Gastrocnemius medialis (tissue), 4 donors: ENCODE measurements at places on chromosomes 5 and 9. TPM values are rescaled to one million over a fixed set of nuclear protein-coding genes. Genes with fewer than 3 reads are reported as not detected.
A peak's percentile ranks its signal among the peaks of the same experiment; 100 is the strongest.

TMEM252 gene
- not detected for total RNA-seq

DNA sequence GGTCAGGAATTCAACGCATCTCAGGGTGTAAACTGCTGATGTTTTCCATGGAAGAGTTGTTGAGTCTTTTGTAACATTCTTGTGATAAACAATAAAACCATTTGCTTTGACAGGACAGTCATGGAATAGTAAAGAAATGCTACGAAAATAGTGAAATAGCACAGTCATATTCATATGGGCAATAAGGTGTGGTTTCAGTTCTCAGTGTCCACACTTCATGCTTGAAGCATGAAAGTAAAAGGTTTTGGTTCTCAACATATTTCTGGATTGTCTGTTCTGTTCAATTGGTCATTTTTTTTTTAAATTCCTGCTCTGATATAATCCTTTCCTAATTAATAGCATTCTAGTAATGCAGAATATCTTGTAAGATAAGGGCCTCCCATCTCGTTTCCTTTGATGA is 467.6 kb upstream of the ZNF608 start:
- no peak for DNase-seq
- H3K4me1 ChIP-seq = no peaks in the 10 kb centered on the region
- H3K36me3 ChIP-seq = no peaks in the 10 kb centered on the region
- H3K4me3 ChIP-seq = no peak overlapping the region
- no peak overlapping the region for H3K27ac ChIP-seq

GRCh38 chr5:147436596-147436995 is 73.3 kb downstream of the DPYSL3 start:
- H3K27ac ChIP-seq = no peak overlapping the region
- H3K27me3 ChIP-seq = no peaks in the 10 kb centered on the region
- peaks cover 27% of the 10 kb centered on the region for H3K4me1 ChIP-seq
- H3K4me3 ChIP-seq = no peak overlapping the region

GRCh38 chr5:68245319-68245718 is 29.8 kb downstream of the PIK3R1 start:
- no peak overlapping the region for H3K4me3 ChIP-seq
- peak overlapping the region; percentile 1 for H3K27ac ChIP-seq
- no peaks in the 10 kb centered on the region for H3K36me3 ChIP-seq
- H3K4me1 ChIP-seq = peaks cover 54% of the 10 kb centered on the region
- DNase-seq = no peak

- no peaks in the 10 kb centered on the region for H3K27me3 ChIP-seq
- H3K4me3 ChIP-seq = no peak overlapping the region
- H3K27ac ChIP-seq = no peak overlapping the region
- H3K36me3 ChIP-seq = no peaks in the 10 kb centered on the region
- H3K4me1 ChIP-seq = no peaks in the 10 kb centered on the region
- no peak for DNase-seq
Measured at GRCh38 chr5:103745353-103746065, 182.9 kb upstream of the NUDT12 start.

DNA sequence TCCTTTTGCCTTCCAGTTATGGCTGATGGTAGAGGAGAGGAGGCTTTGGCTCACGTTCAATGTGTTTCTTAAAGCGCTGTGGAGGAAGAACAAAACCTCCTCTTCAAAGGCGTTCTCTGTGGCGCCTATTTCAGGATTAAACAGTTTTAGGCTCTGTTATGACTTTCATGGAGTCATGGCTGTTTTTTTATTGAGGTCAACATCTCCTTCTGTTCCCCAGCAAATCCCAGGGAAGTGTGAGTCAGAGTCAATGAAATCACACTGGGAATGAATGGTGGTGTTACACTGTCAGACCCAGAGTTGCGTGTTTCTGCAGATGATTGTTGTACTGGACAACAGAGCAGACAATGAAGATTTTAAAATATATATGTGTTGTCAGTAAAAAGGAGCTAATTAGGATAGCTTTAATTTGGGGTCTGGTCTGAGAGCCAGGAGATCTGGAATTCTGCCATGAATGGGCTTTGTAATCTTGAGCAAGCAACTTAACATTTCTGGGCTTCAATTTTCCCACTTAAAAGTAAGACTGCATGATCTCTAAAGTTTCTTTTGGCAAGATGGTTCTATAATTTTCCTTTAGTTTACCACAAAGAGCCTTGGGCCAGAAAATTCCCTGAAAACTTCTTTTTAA is 240.7 kb downstream of the CSNK1G3 start:
- H3K27me3 ChIP-seq = no peaks in the 10 kb centered on the region
- H3K4me3 ChIP-seq = no peak overlapping the region
- no peaks in the 10 kb centered on the region for H3K36me3 ChIP-seq
- peaks cover 11% of the 10 kb centered on the region for H3K4me1 ChIP-seq
- DNase-seq = no peak

DNA sequence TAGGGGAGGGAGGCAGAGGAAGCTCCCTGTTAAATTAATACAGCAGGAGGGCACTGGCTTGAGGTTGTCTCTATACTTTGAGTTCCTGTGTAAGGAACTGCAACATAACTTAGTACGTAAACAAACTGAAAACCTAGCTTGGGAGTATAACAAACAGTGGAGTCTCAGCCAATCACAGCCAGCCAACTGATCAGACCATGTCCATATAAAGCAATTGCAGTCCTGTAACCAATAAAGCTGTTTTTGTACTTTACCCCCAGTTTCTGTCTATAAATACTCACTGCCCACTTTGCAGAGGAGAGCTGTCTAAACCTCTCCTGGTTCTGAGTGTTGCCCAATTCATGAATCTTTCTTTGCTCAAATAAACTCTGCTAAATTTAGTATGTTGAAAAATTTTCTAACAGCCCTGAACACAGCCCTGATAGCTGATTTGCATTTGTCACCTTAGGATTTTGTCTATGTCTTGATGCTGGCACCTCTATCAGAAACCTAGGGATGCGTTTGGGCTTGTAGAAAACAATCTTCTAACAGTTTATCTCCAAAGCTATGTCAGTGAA is 39.9 kb downstream of the GDNF start:
- H3K36me3 ChIP-seq = no peaks in the 10 kb centered on the region
- DNase-seq = no peak
- H3K4me1 ChIP-seq = no peaks in the 10 kb centered on the region
- no peak overlapping the region for H3K4me3 ChIP-seq
- no peak overlapping the region for H3K27ac ChIP-seq

- peaks cover 11% of the 10 kb centered on the region for H3K4me1 ChIP-seq
- no peaks in the 10 kb centered on the region for H3K36me3 ChIP-seq
- DNase-seq = peak; percentile 72
Measured at GRCh38 chr5:41835645-41836044, 34.6 kb downstream of the OXCT1 start.
